ENCODE measurements at places on chromosomes 3 and 15.
A peak's percentile ranks its signal among the peaks of the same experiment; 100 is the strongest.

DNA sequence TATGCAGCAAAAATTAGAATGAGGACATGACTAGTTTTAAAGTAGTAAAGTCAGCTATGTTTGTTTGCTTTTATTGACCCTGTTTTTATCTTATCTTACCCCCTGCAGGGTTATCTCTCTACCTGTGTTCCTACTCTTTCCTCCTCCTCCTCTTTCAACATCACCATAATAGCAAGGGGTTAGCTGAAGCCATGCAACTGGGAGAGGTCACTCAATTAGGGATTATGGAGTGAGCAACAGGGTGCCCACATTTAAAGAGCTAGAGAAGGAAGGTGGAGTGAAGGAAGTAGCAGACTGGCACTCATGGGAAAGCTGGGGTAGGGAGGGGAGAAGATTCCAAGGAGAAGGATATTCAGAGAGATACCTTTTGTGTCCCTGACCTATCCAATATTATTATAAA is 125.9 kb downstream of the LRTM1 start:
- no peak for DNase-seq

DNA sequence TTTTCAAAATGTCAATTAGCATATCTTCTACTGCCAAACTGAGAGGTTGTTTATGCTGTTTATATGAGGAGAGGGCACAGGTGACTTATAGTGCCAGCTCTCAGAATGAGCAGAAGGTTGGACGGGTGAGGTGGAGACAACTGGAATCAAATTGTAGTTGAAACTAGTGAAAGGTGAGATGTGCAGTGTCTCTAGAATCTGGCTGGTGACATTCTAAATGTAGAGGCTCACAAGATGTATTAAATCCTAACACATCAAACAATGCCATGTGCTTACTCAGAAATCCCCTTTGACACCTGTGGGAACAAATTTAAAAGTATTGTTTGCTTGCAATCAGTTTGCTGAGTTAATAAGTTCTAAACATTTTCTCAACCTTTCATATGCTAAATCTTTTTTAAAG is 40.8 kb downstream of the CRYBG3 start:
- no peak for DNase-seq

DNA sequence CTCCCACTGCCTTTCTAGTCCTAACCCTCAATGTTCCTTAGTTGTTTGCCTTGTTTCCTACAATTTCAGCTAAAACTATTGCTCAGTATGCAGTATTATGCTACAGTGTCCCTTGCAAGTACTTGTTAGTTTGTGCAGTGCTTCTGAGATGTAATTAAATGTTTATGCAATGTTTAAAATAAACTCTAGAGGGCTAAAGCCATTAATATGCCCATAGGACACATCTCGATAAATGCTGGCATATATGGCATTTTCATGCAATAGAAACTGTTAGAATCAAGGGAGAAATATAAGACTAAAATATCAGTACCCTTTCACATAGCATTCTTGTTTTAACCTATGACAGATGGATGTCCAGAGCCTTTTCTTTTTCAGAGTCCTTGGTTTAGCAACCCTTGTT is 59.8 kb upstream of the ACKR4 start:
- no peak for DNase-seq

- DNase-seq = no peak
Measured at GRCh38 chr3:16463914-16464313, 49.6 kb downstream of the RFTN1 start.

GRCh38 chr3:29559741-29560465 is 279.0 kb downstream of the RBMS3 start:
- DNase-seq = peak; percentile 20

DNA sequence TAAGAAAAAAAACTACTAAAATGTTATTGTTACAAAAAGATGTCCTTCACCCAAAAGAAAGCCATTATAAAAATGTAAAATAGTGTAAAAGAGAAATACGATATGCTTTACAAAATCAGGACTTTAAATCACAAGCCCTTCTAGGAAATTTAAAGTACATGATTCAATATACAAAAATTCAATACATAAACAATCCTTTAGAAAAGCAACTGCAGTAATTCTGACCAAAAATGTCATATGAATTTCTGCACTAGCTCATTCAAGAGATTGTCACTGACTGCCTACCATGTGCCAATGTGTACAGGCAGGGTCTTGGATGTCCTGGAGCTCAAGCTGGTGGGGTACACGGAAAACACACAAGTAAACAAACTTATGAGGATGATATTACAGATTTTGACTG is 2.5 kb downstream of the MORC1 start:
- no peak for DNase-seq

DNA sequence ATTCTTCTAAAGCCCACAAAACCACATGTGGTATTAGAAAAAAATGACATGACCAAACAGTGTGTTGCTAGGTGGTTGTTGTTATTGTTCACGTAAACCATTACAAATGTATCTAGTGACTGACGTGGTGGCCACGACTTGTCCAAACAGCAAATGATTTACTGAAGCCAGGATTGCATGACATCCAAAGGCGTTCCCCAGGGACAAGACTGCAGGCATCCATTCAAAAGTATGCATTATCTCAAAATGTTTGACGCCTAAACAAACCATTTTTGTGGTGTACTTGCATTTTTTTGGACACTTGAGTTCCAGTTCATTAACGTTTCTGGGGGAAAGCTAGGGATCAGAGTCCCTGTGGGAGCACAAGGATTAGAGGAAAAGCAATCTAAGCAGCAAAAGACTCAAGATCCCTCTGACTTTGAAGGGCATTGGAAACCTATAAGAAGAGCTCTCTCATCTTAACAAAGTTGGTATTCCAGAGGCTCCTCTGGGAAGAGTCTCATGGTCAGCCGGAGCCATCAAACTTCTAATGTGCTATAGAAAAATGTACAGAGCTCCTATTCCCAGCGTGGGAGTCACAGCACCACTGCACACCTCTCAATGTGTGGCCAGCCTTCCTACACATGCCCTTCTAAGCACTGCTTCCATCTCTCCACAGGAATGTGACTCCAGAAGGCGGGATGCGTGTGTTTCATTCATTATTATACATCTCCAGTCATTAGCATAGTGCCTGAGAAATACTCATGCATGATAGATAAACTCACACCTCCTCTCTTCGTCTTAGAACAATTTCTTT is 62.9 kb downstream of the FBN1 start:
- no peak for DNase-seq

DNA sequence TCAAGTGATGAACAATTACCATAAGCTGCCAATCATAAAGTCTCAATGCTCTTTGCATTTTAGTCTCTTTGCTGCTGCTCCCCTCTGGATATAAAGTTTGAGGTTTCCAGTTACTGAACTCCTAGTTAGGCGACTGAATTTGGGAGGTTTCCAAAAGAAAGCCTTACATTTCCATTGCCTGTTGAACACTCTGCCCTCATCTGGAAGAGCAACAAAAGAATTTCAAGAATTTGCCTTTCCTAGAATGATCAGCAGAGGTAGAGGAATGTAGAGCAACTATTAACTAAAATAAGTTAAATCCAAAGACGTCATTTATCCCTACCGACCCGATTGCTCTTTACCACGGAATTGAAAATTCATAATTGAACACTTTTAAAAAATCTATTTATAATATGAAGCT is 53.4 kb upstream of the PRICKLE2 start:
- DNase-seq = no peak

GRCh38 chr3:35932995-35933394 is 293.7 kb downstream of the ARPP21 start:
- DNase-seq = no peak

DNA sequence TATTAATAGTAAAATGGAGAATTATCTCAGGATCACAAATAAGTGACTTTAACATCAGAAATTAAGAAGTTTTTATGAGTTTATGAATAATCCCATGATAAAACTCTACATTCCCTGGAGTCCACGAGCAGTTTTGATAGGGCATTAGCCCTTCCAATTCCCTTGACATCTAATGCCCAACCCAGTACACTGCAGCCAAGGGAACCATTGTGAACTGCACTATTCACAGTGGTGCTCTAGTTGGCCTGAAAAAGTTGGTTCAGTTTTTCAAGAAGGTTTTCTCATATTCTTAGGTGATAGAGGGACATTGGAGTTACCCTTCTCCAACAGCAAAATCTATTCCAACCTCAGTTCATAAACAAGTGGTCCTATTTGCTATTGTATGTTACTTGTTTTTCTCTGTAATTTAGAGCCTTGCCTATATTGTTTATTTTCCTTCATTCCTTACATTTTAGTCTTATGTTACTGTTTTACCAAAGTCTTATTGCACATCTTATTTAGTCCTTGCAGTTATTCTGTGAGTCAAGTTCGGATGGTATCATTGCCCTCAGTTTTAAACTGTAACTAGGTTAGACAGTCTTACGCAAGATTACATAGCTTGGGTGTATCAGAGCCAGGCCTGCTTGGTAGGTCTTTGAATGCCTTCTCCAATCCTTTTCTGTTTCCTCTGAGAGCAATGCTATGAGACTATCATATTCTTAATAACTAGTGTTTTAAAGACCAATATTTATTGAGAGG is 57.9 kb upstream of the SAMMSON start:
- no peak for DNase-seq

DNA sequence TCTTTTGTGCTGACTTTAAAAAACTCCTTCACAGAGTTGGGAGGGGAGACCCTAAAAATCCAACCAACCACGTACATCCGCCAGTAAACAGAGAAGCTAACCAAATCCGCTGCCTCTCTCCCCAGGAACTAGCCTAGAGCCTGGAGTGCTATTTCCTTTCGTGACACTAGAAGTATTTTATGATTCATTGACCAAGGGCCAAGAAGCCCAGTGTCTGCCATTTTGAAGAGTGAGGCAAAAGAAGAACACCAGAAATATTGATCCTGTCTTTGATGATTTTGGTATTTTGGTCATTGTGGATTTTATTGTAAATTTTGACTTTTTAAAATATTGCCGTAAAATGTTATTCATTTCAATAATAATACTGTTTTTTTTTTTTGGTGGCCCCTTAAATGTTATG is 10.5 kb upstream of the CTSH start:
- no peak for DNase-seq

DNA sequence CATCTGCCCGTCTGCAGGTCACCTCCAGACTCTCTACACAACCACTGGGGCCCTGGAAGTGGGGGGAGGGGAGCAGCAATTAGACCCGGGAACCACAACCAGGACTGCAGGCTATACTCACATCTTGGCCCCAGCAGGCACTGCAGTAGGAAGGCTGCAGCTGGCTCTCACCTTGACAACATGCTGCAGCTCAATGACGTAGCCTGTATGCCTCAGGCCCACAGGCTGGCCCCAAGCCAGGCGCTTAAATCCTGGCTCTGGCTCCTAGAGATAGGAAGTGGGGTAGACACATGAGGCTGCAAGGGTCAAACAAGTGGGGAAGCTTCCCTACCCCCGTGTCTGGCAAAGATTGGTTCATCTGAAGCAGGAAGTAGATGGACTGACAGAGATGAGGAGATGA is 4.6 kb upstream of the QRICH1 start:
- DNase-seq = no peak

GRCh38 chr15:90145259-90145658 is 43.0 kb upstream of the IDH2 start:
- DNase-seq = no peak

DNA sequence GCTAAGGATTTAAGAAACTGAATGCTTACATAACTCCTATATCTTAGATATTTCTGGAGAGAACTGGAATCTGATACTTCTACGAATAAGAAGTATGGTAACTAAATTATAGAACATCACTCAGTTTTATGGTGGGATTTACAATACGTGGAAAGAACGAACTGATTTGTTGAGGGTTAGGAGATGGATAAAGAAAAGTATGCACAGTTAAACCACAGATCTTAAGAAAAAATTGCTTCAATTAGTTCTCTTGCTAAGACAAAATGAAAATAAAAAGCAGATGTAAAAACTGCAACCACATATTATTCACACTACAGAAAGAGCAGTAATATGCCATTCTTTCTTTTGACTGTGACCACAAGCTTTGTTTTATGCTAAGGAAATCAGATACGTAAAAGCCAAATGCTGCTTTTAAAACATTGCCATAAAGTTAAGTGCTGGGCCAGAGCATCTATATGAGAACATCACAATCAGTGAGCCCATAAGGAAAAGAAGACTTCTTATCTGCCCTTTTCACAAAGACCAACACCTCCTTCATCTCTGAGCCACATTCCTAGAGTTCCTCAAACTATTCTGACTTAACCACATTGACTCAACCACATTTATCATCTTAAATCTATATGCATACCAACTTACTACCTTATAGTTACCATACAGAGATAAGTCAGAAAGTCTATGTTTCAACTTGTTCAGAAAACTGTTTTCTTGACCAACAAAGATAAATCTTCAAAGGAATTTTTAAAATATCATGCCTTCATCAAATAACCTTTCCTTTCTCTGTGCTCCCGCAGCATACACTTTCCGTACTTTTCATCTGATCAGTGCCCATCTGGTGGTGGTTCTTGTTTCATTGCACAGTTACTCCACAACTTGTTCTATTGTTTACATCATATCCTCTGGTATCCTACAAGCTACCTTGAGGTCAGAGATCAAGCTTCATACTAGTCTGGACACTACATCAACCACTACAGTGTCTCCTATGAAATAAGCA is 61.7 kb downstream of the FSIP1 start:
- no peak for DNase-seq

DNA sequence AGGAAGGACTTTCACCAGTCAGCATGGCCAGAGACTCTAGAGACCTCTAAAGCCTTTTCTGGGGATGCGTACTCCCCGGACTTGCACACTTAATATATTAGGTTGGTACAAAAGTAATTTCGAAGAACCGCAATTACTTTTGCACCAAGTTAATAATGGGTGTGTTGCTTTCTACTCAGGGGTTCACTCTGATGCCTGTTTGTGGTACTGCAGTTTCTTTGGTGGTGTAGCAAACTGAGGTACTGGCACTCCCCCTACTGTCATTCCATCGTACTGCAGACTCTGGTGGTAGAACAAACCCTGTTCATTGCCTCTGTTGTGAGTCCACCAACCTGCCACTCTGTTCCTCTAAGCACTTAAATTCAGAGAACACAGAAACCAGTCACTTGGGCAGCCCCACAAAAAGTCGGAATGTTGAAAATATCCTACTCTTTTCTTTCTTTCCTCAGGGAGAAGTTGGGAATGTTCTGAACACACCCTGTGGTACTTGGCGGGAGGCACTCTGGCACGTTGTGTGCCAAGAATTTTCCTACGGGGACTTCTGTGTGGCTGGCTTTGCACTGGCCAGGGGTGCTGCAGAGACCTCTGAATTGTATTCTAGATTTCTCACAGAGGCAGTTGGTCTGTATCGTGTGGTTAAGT is 46.3 kb downstream of the GABRG3 start:
- DNase-seq = peak; percentile 12

- no peak for DNase-seq
Measured at GRCh38 chr3:94967196-94967595, 904.3 kb downstream of the NSUN3 start.

GRCh38 chr15:47801522-47801921 is 84.2 kb downstream of the SEMA6D start:
- peak; percentile 53 for DNase-seq

- no peak for DNase-seq
Measured at GRCh38 chr15:82111918-82112317, 66.1 kb upstream of the MEX3B start.

- no peak for DNase-seq
Measured at GRCh38 chr15:65110676-65111292, 4.2 kb downstream of the UBAP1L start.

DNA sequence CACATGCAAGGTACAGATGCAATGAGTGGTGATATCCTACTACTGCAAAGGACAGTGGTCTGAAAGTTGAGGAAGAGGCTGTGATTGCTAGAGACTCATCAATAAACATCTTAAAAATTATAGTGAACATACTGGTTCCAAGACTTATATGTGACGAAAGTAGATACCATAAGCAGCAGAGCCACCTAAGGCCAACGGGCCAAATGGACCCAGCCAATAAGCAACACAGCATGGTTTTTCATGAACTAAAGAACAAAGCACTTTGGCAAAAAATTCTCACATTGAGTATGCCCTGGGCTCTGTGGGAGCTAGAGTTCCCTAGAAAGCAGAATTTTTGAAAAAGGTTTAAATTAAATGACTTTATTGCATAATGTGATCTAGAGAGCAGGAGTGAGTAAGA is 272.1 kb downstream of the SI start:
- no peak for DNase-seq

Measured in NCI-H1694 (cell line).